A549 treated with CpdA at 1 μM for 4 hours (cell line): ENCODE measurements at places on chromosomes 2 and 18. TPM values are rescaled to one million over a fixed set of nuclear protein-coding genes. Genes with fewer than 3 reads are reported as not detected.

The LCT gene
- 0.03 to 0.05 TPM (median 0.03 TPM) in 3 of 5 replicates, not detected in the others for total RNA-seq

The CCNT2 gene
- total RNA-seq, result 9.1 to 11.4 TPM (median 9.9 TPM) in 5 replicates

The ANTXR1 gene
- 112 to 165 TPM (median 140 TPM) in 5 replicates for total RNA-seq

The COA5 gene
- total RNA-seq, result 17.4 to 26.6 TPM (median 24.3 TPM) in 5 replicates

The SEPTIN10 gene
- total RNA-seq, result 40.9 to 72.2 TPM (median 55.0 TPM) in 5 replicates

The TUBB6 gene
- 166 to 220 TPM (median 188 TPM) in 5 replicates for total RNA-seq
